ENCODE measurements at places on chromosomes 11 and 22. TPM values are rescaled to one million over a fixed set of nuclear protein-coding genes. Genes with fewer than 3 reads are reported as not detected.

The RAB36 gene
- 1.5 TPM for total RNA-seq

The C11orf16 gene
- not detected for total RNA-seq

The CACNA1I gene
- total RNA-seq: 0.03 TPM

The SYCE3 gene
- not detected for total RNA-seq

The SLC22A8 gene
- total RNA-seq: not detected

The TMEM191B gene
- 5.0 TPM for total RNA-seq

The TRIM51 gene
- total RNA-seq: not detected

The ZFP91 gene
- 42.8 TPM for total RNA-seq

The P4HA3 gene
- not detected for total RNA-seq

The CNTN5 gene
- not detected for total RNA-seq

The MB gene
- total RNA-seq: 0.79 TPM

The DESI1 gene
- total RNA-seq: 19.5 TPM

The SYT9 gene
- not detected for total RNA-seq

The UBTFL1 gene
- not detected for total RNA-seq

The PTPRCAP gene
- total RNA-seq: 1.9 TPM

The FAM111B gene
- total RNA-seq: 19.5 TPM

The PLEKHA7 gene
- total RNA-seq: 70.8 TPM

The TMPRSS13 gene
- total RNA-seq: 2.8 TPM

The GVQW3 gene
- total RNA-seq: 2.1 TPM

The RFPL2 gene
- total RNA-seq: not detected

The ROBO4 gene
- total RNA-seq: not detected

The APOBEC3F gene
- not detected for total RNA-seq

The CTSW gene
- total RNA-seq: not detected

The OR51E2 gene
- not detected for total RNA-seq

The MS4A14 gene
- not detected for total RNA-seq

The DDX6 gene
- 26.3 TPM for total RNA-seq

The NLRP6 gene
- not detected for total RNA-seq

The TANGO2 gene
- total RNA-seq: 71.9 TPM

The PLAAT4 gene
- 61.8 TPM for total RNA-seq

The PITPNB gene
- 12.3 TPM for total RNA-seq

The C22orf42 gene
- not detected for total RNA-seq

The LRRC74B gene
- total RNA-seq: 0.13 TPM

Data from HT-29 (cell line).